ENCODE measurements at places on chromosomes 6 and 20. TPM values are rescaled to one million over a fixed set of nuclear protein-coding genes. Genes with fewer than 3 reads are reported as not detected.

The SIRPB1 gene
- total RNA-seq: 14.2 TPM

The ARMH2 gene
- total RNA-seq: not detected

The SLC24A3 gene
- 1.0 TPM for total RNA-seq

The CBLN4 gene
- total RNA-seq: not detected

The TCP11 gene
- not detected for total RNA-seq

The CDH22 gene
- 1.3 TPM for total RNA-seq

The ZKSCAN8 gene
- 14.8 TPM for total RNA-seq

The IFNGR1 gene
- total RNA-seq: 36.6 TPM

The MED23 gene
- 11.9 TPM for total RNA-seq

The GABRR2 gene
- 1.3 TPM for total RNA-seq

The PI3 gene
- total RNA-seq: not detected

The NT5E gene
- total RNA-seq: 4.0 TPM

The CGA gene
- not detected for total RNA-seq

The NFKBIE gene
- total RNA-seq: 68.6 TPM

The AVP gene
- not detected for total RNA-seq

The SOBP gene
- total RNA-seq: 3.1 TPM

The DDX43 gene
- total RNA-seq: 3.0 TPM

The PI16 gene
- 0.33 TPM for total RNA-seq

The DDX27 gene
- 18.2 TPM for total RNA-seq

The SMLR1 gene
- 0.52 TPM for total RNA-seq

The C6orf163 gene
- total RNA-seq: 4.9 TPM

The ATP6V1G2 gene
- 1.0 TPM for total RNA-seq

The TMEM244 gene
- not detected for total RNA-seq

The PRRT1 gene
- not detected for total RNA-seq

The SLC17A4 gene
- 4.0 TPM for total RNA-seq

The KIF16B gene
- total RNA-seq: 13.7 TPM

The LIME1 gene
- total RNA-seq: 4.9 TPM

The HLA-DRA gene
- total RNA-seq: 20.1 TPM

The XPO5 gene
- total RNA-seq: 20.5 TPM

The CD109 gene
- 2.6 TPM for total RNA-seq

The DNAH8 gene
- not detected for total RNA-seq

The KCNK5 gene
- 31.0 TPM for total RNA-seq

The LINC00237 gene
- total RNA-seq: not detected

The BMP7 gene
- not detected for total RNA-seq

The C20orf144 gene
- total RNA-seq: 0.66 TPM

The CLIC1 gene
- total RNA-seq: 92.9 TPM

The CAPN11 gene
- not detected for total RNA-seq

The ELOVL4 gene
- not detected for total RNA-seq

The CDSN gene
- not detected for total RNA-seq

The CCN2 gene
- 203 TPM for total RNA-seq

The ADGRF4 gene
- total RNA-seq: not detected

The NMBR gene
- total RNA-seq: not detected

Data from body of pancreas (tissue), 4 donors.